Neuronal stem cell (in vitro differentiated cells): ENCODE measurements at places on chromosomes 3 and 15.

DNA sequence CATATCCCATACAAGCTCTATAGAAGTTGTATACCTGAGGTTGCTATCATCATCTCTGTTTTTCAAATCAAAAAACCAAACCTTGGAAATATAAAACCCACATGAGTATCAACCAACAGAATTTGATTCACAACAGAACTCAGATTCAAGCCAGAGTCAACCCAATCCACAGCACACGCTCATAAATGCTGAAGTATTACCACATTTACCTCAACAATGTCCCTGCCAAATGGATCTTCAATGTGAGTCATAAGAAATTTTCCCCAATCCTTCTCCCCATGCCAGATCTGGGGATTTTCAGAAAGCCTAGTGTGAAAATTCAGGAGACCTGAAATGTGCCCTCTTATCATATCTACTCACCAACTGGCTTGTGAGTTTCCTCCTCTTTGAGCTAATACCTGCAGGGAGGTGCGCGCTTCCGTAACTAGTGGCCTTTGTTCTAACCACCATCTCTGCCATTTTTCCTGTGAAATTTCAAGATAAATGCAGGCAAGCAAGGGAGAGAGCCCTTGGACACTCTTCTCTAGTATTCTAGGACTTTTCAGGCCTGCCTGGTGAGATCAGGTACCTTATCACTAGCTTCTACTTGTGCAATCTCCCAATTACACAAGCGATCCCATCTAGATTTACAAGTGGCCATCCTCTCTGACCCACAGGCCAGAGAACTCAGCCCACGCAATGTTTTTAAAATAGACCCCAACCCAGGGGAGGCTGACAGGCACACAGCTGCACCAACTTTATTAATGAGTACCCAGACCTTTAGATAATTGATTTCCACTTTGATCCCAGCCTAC, 1076.9 kb upstream of the CFAP20DC start:
- H3K36me3 ChIP-seq, result no peaks in the 10 kb centered on the region
- H3K4me3 ChIP-seq, result no peak overlapping the region
- H3K4me1 ChIP-seq, result no peaks in the 10 kb centered on the region
- H3K27ac ChIP-seq, result no peak overlapping the region
- no peak for DNase-seq

DNA sequence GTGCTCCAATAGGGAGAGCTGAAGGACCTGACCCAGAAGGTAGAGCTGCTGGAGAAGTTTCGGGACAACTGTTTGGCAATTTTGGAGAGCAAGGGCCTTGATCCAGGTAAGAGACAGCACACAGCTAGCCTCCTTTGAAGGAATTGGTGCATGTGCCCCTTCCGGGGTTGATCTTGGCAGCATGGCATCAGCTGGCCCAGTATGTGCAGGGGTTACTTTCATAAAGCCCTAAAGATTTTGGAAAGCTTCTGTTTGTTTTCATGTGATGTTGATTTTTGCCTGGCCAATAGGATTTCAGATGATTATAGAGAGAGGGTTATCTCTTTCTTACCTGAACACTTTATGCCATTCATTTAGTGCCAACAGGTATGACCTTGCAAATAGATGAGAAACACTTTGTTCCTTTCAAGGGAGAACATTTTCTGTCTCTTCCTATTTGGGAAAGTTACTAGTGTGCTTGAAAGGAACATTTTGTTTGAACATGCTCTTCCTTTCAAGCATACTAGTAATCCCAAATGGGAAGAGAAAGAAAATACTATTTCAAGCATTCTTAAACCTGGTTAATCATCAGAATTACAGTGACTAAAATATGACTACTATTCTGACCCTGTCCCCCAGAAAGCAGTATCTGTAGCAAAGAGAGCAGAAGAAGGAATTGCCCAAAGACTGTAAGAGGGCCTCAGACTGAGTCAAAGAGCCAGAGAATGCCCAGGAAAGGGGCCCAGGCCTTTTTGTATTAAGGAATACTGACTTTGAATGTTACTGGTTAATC, 7.5 kb downstream of the KNSTRN start:
- H3K4me1 ChIP-seq, result no peaks in the 10 kb centered on the region
- peaks cover 98% of the 10 kb centered on the region for H3K36me3 ChIP-seq
- H3K4me3 ChIP-seq, result no peak overlapping the region
- no peaks in the 10 kb centered on the region for H3K27me3 ChIP-seq
- H3K27ac ChIP-seq, result no peak overlapping the region

GRCh38 chr15:60844511-60845174, 365.7 kb upstream of the ICE2 start:
- no peaks in the 10 kb centered on the region for H3K36me3 ChIP-seq
- no peak for DNase-seq
- H3K27me3 ChIP-seq, result no peaks in the 10 kb centered on the region
- H3K4me1 ChIP-seq, result no peaks in the 10 kb centered on the region
- no peak overlapping the region for H3K27ac ChIP-seq

DNA sequence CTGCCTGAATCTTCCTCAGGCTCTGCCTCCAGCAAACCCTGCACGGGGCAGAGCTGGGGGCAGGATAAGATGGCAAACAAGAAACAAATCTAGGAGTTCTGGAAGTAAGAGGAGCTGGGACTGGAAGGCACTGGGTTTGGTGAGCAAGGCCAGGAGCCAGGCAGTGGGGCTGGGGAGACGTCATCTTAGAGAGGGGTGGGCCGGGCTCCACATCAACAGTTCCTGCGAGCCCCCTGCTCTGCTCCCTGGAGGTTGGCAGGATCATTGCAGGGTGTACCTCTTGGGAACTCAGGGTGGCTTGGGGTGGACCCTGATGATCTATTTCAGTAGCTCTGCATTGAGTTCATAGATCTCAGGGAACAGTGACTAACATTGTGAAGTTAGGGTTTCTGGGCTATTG, 87.3 kb upstream of the PRR23E start:
- DNase-seq, result no peak
- no peaks in the 10 kb centered on the region for H3K36me3 ChIP-seq
- H3K27ac ChIP-seq, result no peak overlapping the region
- H3K4me1 ChIP-seq, result peaks cover 5% of the 10 kb centered on the region

DNA sequence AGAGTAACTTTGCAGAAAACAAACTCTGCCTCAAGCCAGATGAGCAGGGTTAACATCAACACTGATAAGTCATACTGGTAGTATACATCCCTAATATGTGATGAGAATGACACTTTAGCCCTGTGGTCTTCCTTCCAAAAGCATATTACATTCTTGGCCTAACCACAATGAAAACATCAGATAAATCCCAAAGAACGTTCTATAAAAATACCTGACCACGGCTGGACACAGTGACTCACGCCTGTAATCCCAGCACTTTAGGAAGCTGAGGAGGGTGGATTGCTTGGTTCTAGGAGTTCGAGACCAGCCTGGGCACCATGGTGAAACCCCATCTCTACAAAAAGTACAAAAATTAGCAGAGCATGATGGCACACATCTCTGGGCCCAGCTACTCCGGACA, 4.7 kb downstream of the TMCC1 start:
- DNase-seq, result no peak
- H3K27ac ChIP-seq, result no peak overlapping the region
- no peak overlapping the region for H3K4me3 ChIP-seq
- peaks cover 36% of the 10 kb centered on the region for H3K36me3 ChIP-seq

DNA sequence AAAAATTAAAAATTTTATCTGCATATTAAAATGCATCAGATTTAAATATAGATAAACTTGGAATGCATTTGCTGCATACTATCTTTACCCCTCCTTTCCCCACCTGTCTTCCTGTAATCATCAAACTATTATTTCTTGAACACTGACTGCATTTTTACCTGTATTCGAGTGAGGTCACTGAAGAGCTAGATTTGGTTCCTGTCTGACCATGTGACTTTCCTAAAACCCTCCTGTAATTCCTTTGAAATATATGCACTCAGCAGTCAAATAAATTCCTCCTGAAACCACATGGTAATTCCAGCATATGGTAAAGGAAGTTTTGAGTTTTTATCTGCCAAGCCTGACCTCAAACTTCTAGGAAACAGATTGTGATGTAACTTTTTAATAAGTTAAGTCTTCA, 445.6 kb upstream of the FRG2C start:
- no peak overlapping the region for H3K4me3 ChIP-seq
- H3K27ac ChIP-seq, result no peak overlapping the region
- H3K36me3 ChIP-seq, result no peaks in the 10 kb centered on the region
- no peaks in the 10 kb centered on the region for H3K4me1 ChIP-seq
- no peak for DNase-seq

DNA sequence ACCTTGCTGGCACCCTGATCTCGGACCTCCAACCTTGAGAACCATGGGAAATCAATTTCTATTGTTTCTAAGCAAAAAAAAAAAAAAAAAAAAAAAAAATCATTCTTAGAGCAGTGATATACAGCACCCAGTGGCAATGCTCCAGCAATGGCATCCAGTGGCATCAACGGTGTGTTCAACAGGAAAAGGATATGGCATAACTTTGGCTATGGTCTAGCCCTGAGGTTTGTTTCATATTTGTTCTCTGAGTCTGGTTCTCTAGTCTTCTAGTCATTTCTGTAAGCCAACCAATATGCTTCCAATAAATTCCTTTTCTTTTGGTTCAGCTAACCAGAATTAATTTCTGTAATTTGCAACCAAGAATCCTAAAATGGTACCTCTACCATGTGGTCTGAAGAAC, 19.2 kb downstream of the DENND4A start:
- H3K27me3 ChIP-seq, result no peaks in the 10 kb centered on the region
- no peak overlapping the region for H3K4me3 ChIP-seq
- H3K36me3 ChIP-seq, result no peaks in the 10 kb centered on the region
- H3K4me1 ChIP-seq, result no peaks in the 10 kb centered on the region

- H3K27ac ChIP-seq, result no peak overlapping the region
- H3K27me3 ChIP-seq, result no peaks in the 10 kb centered on the region
- H3K36me3 ChIP-seq, result peaks cover 11% of the 10 kb centered on the region
- no peak for DNase-seq
- H3K4me3 ChIP-seq, result no peak overlapping the region
Measured at GRCh38 chr3:149018247-149018646, 26.9 kb downstream of the GYG1 start.

DNA sequence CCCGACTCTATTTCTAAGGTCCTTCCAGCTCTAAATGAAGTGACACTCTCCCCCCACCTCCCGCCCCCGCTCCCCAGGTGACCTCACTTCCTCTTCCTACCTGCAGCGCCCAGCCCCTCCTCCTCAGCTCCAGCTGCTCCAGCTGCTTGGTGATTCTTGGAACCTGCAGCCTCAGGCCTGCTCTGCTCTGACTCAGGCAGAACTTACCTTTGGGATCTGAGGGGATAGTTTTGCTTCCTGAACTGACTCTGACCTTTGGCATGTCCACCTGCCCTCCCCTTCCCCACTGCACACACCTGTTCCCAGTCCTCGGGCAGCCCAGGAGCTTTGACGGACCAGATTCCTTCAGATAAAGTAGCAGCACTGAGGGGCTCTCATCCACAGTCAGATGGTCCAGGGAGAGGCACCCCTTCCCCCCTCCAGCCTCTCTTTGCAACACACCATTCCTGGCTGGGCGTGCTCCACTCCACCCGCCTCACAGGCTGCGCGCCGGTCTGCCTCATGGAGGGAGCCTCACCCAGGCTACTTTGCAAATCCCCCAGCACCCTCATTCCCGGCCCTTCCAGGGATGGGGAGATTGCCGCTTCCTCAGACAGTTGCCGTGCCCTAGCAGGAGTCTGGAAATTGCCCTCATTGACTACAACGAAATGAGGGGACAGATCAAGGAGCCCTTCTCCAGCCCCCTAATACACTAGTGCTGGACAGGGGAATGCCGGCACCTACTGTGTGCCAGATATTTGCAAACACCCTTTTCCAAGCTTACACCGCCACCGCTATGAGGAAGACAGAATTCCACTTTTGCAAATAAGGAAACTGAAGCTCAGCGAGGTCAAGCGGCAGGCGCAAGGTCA, 692 bp upstream of the C15orf39 start:
- H3K4me1 ChIP-seq, result peaks cover 20% of the 10 kb centered on the region
- H3K27ac ChIP-seq, result no peak overlapping the region
- H3K27me3 ChIP-seq, result peaks cover 33% of the 10 kb centered on the region
- peaks cover 3% of the 10 kb centered on the region for H3K36me3 ChIP-seq

GRCh38 chr3:18964640-18965039, 183.7 kb upstream of the KCNH8 start:
- H3K27me3 ChIP-seq, result no peaks in the 10 kb centered on the region
- DNase-seq, result no peak
- no peaks in the 10 kb centered on the region for H3K36me3 ChIP-seq
- H3K4me3 ChIP-seq, result peak overlapping the region; percentile 11
- no peaks in the 10 kb centered on the region for H3K4me1 ChIP-seq

DNA sequence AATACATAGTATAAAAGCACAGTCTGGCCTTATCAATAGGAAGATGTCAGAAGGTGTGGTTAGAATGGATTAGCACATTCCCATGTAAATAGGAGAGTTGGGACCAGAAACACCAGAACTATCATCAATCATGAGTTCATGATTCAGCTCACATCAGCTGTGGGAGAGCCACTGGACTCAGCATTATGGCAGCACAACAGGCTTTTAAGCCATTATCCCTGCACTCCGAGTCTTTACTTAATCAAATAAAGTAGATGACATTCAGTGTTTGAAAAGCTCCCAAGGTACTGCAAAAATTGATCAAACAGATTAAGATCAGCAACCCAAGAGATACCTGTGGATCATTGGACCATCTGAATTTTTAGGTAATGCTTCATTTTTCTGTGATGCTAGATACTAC, 24.7 kb downstream of the PARP14 start:
- H3K27me3 ChIP-seq, result no peaks in the 10 kb centered on the region
- H3K4me1 ChIP-seq, result no peaks in the 10 kb centered on the region
- no peak overlapping the region for H3K27ac ChIP-seq
- H3K4me3 ChIP-seq, result no peak overlapping the region
- DNase-seq, result no peak

DNA sequence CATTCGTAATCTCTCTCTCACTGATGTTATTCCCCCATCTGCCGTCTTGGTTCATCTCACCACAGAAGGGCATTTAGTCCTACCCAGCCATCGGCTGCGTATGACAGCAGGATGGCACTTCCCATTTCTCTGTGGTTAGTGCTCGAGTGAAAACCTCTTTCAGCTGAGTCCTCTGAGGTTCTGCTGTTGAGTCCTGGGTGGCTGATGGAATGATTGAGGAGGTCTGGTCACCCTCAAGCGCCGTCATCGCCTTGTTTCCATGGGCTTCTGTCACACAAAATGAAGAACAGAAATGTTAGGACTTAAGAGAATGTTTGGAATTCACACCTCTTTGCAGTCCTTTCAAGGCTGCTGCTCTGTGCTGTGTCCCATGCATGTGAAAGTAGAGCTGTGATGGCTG, 9.4 kb upstream of the SACM1L start:
- peaks cover 4% of the 10 kb centered on the region for H3K4me1 ChIP-seq
- no peaks in the 10 kb centered on the region for H3K27me3 ChIP-seq
- no peak overlapping the region for H3K27ac ChIP-seq

DNA sequence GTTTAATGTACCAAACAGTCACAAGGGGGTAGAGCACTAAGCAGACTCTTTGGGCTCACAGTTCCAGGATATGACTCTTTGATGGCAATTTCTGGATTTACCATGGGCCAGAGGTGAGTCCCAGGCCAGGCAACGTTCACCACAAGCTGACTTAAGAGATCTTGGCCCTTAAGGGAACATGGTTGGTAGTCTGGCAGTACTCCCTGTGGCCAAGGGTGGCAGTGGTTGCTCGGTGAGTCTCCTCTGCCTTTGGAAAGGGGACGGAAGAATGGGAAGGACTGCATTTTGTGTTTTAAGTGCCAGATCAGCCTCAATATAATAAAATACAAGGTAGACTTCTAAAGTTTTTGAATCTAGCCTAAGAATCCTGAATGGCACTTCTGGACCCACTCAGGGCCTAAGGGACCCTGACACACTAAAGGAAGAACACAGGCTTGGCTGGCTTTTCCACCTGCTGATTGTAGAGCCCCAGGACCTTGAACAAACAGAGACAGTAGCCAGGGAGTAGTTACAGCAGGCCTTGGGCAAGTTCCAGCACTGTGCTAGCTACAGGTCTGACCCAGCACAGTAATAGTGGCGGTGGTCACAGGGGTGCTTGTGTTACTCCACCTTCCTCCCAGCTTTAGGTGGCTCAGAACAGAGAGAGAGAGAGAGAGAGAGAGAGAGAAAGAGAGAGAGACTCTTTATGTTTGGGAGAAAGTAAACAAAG, 730.7 kb upstream of the ALCAM start:
- H3K36me3 ChIP-seq, result no peaks in the 10 kb centered on the region
- no peak overlapping the region for H3K27ac ChIP-seq
- no peak overlapping the region for H3K4me3 ChIP-seq
- no peaks in the 10 kb centered on the region for H3K4me1 ChIP-seq
- DNase-seq, result no peak
